ENCODE measurements at places on chromosomes 1 and 21.
A peak's percentile ranks its signal among the peaks of the same experiment; 100 is the strongest.

DNA sequence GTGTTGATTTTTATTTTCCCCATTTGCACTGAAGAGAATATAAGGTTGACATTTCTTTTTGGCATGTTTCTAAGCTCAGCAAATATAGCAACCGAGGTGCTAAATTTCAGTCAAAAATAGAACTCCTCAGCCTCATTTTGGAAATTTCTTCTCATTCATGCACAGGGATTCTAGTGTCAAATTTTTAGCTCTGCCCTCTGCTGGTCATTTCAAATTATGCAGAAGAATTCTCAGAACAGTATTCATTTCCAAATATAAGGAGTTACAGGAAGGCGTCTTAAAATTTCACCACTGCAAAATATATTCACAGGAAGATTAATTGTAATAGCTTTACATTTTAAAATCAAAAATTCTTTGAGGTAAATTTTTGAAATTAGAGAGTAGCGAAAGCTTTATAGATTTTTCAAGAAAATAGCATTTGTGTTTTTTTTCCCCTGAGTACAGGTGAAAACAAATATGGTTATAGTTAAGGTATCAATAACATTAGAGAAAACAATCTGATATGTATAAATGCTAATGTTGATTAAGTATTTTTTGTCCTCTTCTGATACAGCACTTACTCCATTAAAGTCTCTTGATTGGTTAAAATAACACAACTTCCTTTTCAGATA is 57.9 kb downstream of the FMN2 start:
- DNase-seq: peak; percentile 26

GRCh38 chr1:51565009-51565408 is 45.9 kb upstream of the EPS15 start:
- DNase-seq: no peak

- DNase-seq: no peak
Measured at GRCh38 chr1:10736634-10737586, 59.5 kb downstream of the CASZ1 start.

- DNase-seq: no peak
Measured at GRCh38 chr21:16587141-16587581, 857.4 kb downstream of the USP25 start.

DNA sequence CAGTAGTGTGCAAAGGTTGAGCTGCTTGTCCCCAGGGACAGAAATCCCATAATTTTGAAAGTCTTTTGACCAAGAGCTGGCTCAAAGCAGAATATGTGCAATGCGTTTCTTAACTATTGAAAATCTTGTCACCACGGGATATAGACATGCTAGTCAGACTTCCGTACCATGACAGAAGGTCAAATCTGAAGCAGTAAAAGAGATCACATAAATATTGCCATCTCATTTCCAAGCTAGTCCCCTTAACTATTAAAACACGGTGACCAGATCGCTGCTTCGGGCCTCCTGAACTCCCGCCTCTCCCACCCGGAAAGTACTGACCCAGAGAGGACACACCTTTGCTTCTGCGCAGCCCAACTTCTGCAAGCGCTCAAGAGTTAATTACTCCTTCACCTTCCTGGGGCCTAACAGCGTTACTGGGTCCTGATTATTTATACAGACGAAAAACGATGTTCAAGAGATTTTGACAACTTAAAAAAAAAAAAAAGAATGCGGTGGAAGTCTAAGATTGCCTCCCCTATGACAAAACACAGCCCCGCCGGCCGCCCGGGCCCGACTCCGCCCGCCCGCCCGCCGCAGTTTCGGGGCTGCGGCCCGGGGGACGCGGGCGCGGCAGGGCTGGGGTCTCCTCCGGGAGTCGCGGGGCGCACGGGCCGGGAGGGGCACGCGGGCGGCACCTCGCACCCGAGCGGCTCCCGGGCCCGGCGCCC is 692 bp downstream of the SORT1 start:
- no peak for DNase-seq

- DNase-seq: no peak
Measured at GRCh38 chr1:154521695-154522094, 19.5 kb upstream of the SHE start.

GRCh38 chr1:232980355-232980978 is 30.1 kb downstream of the NTPCR start:
- DNase-seq: no peak

DNA sequence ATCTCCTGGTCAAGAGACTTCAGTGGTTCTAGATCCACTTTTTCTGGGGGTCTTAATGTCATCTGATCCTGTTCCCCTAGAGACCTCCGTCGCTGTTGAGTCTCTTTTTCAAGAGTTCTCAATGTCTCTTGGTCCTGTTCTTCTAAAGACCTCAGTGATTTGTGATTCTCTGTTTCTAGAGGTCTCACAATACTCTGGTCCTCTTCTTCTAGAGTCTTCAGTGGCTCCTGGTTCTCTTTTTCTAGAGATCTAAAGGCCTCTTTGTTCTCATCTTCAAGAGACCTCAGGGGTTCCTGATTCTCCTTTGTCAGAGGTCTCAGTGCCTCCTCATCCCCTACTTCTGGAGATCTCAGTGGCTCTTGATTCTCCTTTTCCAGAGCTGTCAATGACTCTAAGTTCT is 5.4 kb downstream of the NES start:
- DNase-seq: no peak

DNA sequence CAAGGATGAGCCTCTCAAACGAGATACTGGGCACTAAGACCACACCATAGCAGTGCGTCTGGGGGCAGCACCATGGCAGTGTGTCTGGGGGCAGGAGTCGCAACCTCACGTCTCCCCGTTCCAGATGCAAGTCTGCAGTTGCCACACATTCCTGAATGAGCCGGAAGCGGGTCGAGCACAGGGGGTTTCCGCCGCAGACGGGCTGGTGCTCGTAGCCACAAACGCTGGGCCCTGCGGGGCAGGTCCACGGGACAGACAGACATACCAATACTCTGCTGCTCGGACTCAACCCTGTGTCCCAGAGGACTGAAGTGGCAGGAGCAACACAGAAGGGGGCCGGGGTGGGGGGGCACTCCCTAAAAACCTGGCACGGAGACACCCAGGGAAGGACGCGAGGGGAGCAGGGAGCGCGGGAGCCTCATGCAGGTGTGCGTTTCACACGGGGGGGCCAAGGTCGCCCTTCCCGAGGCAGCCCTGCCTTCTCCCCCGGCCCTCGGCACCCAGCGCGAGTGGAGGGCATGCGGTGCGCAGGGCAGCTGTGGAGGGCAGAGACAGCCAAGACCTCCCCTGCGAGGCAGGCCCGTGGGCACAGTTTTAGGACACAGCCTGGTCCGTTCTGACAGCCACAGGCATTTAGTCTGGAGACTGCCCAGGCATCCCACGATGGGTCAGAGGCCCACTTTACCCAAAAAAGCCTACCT is 24.5 kb downstream of the PTTG1IP start:
- no peak for DNase-seq

- no peak for DNase-seq
Measured at GRCh38 chr21:39454949-39455668, 3.3 kb downstream of the SH3BGR start.

GRCh38 chr1:23792151-23792945 is 1.4 kb downstream of the LYPLA2 start:
- DNase-seq: no peak

DNA sequence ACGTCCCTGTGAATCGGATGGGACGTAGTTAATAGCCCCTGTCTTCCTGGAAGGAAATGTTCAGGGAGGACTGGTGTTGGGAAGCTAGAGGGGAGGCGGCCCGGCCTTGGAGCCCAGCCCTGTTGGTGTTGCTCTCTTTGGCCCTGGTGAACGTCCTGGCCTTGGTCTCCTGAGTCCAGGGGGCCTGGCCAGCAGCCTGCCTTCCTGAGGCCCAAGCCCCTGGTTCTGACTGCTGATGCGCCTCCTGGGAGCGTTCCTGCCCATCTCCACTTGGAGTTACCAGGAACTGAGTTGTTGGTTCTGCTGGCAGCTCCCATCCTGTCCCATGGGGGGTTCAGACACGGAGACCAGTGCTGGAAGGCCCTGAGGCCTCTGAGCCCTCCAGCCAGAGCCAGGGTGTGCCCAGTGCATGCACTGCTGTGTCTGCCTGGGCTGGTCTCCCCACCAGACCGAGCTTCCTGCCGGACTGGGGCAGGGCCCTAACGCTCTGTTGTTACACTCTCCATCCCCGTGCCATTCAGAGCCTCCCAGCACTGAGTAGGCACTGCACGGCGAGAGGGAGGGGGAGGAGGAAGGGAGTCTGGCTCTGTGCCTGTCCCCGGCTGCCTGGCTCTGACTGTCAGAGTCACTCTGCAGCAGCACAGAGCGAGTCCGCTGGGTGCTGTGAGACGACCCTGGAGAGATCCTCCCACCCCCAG is 382.5 kb upstream of the VAMP3 start:
- DNase-seq: no peak

DNA sequence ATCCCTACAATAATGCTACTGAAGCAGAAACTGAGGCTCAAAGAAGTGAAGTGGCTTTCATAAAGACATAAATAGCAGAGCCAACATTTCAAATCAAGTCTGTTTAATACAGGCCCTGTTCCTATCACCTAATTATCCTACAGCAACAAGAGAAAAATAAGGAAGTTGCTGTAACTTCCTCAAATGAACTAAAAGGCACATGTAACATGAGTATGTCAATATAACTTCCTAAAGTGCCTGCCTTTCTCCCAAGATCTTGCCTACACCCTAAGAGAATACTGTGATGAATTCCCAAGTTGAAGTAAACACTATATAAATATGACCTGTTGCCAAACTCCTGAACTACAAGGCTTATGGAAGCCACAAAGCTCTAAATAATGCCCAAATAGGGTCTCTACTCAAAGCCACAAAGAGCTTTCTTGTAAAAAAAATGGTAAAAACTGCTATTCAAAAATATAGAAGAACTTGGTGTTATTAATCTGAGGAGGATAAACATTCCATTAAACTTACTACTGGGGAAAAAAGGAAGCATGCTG is 8.6 kb downstream of the BEND5 start:
- DNase-seq: no peak

GRCh38 chr1:186985889-186986491 is 157.2 kb downstream of the PLA2G4A start:
- DNase-seq: peak; percentile 64

- no peak for DNase-seq
Measured at GRCh38 chr21:46150491-46151121, 4.8 kb downstream of the FTCD start.

- DNase-seq: no peak
Measured at GRCh38 chr1:21927533-21928237, 9.4 kb downstream of the HSPG2 start.

DNA sequence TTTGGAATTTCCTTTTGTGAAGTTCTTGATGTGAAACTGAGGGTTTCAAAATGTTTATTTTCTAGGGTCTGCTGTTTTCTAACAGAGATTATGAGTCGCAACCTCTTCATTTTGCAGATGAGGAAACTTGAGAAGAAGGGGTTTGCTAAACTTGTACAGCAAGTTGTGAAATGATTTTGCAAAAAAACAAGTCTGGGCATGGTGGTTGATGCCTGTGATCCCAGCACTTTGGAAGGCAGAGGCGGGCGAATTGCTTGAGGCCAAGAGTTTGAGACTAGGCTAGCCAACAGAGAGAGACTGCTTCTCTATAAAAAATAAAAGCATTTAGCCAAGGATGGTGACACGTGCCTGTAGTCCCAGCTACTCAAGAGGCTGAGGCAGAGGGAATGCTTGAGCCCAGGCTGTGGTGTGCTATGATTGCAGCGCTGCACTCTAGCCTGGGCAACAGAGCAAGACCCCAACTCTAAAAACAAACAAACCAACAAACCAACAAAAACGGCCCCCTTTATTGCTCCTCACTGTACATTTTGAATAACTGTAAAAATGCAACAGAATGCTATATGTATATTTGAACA is 9.9 kb downstream of the TRIM67 start:
- DNase-seq: no peak

- no peak for DNase-seq
Measured at GRCh38 chr1:4612991-4613390, 41.4 kb upstream of the AJAP1 start.

- no peak for DNase-seq
Measured at GRCh38 chr21:43681650-43682049, 22.3 kb downstream of the RRP1B start.

GRCh38 chr1:7524341-7525337 is 246.5 kb upstream of the VAMP3 start:
- no peak for DNase-seq

DNA sequence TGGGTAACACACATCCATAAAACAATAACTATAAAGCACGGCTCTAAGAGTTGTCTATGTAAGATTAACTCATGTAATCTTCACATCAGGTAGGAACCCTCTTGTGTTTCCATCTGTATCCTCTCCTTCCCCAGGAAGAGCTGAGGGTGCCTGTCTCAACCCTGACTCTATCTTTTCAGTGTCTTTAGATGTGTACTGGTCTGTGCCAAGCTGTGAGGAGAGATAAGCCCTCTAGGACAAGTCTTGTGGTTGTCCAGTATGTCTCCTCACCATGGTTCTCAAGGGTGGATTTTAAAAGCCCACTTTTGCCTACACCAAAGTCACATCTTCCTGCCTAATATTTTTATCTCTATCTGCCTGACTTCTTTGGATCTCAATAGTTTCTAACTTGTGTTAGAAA is 300.1 kb downstream of the KCNT2 start:
- DNase-seq: no peak

- DNase-seq: no peak
Measured at GRCh38 chr1:248816042-248816851, 9.5 kb downstream of the SH3BP5L start.

DNA sequence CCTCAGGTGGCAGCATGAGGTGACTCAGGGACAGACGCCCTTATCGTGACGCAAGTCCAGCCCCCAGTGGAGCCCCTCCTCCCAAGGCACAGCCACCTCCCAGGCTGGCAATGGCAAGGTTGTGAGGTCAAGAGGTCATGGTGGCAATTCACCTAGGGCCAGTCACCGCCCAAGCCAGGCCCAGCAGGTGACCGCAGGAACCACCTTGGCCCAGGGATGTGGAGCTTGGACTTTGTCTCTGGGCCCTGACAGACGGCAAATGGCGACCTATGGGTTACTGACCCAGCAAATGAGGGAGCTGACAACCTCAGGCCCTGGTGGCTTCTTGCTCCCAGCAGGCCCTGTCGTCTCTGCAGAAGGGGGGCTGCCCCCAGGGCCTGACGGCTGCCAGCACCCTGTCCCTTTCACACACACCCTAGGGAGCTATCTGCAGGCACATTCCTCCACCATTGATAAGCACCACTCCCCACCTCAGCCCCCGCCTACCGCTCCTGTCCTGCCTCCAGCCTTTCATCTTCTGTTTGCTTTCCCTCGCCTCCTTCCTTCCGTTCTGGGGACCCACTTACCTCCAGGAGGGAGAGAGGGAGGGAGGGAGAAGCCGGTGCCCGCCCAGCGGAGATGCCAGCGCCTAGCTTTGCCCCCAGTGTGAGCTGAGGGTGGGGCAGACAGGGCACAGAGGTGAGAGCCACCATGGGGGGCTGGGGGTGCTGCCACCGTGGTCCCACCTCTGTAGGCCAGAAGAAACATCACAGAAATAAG is 12.1 kb downstream of the EPHA2 start:
- DNase-seq: no peak

DNA sequence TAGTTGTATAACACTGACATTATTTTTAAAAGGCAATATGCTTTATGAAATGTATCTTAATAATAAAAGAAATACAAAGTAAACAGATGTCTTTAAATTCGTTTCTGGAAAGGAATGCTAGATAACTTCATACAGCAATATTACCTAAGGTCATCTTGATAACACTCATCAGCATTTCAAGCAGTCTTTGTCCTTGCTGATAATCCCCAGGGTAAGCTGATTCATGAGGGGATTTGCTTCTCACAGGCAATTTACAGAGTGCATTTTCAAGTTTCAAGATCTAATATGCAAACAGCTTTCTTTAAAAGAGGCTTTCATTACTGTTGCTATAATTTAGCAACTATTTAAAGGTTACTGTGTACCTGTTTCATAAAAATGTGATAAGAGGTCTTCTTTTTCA is 75.2 kb upstream of the NEK2 start:
- no peak for DNase-seq

GRCh38 chr1:42176902-42177519 is 12.5 kb upstream of the GUCA2A start:
- peak; percentile 72 for DNase-seq
